ENCODE measurements at places on chromosomes 11 and 22.

DNA sequence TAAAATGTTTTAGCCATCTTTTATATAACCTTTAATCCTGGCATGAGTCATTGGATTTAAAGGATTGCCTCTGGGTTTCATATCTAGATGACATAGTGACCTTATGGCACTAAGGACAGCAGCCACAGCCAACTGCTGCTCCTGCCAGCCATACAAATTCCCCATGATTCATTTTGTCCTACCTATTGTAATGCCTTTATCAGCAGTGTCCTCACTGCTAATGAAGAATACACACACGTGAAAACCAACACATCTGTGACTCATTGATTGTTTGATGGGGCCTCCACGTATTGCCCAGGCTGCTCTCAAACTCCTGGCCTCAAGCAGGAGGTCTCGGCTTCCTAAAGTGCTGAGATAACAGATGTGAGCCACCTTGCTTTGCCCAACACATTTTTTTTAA is 1.8 kb downstream of the LDHAL6A start:
- no peak for DNase-seq

DNA sequence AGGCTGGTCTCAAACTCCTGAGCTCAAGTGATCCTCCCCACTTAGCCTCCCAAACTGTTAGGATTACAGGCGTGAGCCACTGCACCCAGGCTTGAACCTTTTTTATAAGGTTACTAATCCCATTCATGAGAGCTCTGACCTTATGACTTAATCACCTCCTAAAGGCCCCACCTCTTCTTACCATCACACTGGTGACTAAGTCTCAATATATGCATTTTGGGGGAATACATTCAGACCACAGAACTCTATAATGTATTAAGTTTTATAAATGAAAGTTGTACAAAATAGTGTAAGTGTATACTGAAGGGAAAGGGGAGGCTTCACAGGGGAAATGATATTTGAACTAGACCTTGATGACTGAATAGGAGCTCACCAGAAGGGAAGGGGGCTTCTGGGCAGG is 28.4 kb upstream of the RBFOX2 start:
- no peak for DNase-seq

DNA sequence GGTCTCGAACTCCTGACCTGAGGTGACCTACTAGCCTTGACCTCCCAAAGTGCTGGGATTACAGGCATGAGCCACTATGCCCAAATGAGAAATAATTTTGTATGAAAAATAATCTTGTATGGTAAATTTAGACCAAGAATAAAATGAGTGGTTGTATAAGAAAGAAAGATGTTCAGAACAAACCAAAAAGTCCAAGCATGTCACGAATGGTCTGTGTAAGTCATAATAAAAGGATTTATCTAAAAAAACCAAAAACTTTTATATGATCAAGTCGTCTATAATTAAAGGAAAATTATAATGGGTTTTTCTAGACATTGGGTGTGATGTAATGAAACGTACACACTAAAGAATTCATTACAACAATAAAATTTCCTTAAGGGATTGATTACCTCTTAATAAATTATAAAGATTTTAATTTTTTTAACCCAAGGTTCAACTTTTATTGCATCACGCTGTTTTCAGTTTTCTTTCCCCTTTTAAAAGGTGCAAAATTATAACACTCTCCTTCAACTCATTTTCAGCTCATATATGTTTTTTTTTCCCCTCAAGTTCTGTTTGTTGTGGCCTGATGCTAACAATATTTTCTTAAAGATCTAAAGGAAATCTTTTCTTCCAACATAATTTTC is 8.9 kb upstream of the AQP11 start:
- no peak for DNase-seq

DNA sequence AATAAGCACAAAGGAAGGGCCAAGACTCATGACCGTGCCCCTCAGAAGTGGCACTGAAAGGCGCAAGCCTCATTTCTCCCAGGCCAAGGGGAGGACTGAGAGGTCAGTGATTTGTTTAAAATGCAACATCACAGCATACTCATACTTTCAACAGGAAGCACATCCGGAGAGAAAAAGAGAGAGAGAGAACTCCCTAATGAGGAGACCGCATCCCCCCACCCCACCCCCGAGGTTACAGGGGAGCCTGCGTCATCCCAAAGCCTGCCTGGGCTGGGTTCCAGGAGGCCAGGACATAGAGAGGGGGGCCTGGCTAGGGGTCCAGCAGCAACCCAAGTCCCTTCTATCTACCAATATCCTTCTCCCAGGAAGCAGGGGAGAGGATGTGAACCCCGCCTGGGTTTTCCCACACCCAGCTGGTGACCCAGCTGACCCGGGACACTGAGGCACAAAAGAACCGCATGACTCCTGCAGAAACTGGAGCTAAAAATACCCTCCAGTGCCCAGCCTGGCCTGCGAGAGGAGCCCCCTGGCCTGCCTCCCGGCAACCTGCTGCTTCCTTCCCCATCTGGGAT is 3.8 kb downstream of the CSNK1E start:
- no peak for DNase-seq

GRCh38 chr11:118628432-118628831 is 21.0 kb downstream of the PHLDB1 start:
- no peak for DNase-seq

- DNase-seq: no peak
These were observed 4.0 kb downstream of the DEAF1 start for GRCh38 chr11:690738-691633.

DNA sequence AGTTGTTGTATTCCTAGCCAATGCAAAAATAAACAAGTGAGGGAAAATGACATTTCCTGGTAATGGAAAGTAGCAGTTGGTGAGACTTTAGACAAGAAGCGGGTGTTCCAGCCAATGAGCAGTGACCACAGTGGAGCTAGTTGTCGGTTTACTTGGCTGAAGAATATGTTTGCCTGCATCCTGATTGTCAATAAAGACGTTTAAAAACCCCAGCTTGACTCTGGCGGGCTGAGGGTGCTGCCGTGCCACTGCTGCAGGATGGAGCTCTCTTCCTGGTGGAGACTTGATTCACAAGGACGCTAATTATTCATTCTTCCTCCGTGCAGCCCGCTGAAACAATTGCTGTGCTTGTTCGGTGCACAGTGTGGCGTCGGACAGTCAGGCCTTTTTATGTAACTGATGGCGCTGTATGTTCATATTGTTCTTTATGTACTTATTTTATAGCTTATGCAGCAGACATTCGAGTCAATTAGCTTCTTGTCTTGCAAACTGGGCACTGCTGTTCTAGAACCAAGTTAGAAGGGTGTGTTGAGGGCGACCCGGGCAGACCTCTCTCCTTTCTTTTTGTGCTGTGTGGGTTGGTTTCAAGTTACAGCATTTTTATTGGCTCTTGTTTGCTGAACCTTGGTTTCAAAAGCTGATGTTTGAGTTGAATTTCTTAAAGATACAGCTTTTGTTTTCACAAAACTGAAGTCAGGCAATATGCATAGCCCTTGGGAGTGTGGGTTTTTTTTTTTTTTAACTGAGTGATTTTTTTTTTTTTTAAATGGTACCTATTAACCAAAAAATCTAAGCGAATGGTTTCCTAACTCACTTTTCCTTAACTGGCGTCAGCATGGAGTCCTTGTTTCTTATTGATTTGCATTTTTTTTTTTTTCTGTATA is 153.9 kb downstream of the TEAD1 start:
- no peak for DNase-seq

Data from activated CD4-positive, CD25-positive, alpha-beta regulatory T cell (primary cell).